Stimulated activated CD4-positive, alpha-beta T cell treated with anti-CD3 and anti-CD28 coated beads, Interleukin-2, amount 100 ng/mL, for 4 hours (primary cell): ENCODE measurements at places on chromosomes 5 and 9.

GRCh38 chr5:64923151-64923685 is 154.5 kb downstream of the CWC27 start:
- no peak for DNase-seq

GRCh38 chr9:1880038-1880565 is 135.0 kb upstream of the SMARCA2 start:
- DNase-seq = no peak

DNA sequence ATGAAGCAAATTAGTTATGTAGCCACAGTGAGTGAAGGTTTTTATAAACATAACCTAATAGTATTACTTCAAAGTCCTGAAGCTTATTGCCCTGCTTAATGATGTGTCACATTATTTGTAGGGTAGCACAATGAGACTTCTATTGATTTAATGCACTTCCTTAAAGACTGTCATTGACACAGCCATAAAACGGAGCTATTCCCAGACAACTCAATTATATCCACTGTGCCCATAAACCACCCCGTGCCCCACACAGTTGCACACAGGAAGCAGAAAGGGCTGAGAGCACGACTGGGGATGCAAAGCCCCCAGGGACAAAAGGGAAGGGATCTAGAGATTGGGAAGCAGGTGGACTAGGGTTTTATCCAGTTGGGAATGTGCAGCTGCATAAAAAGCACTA is 37.0 kb downstream of the TRIM32 start:
- no peak for DNase-seq

DNA sequence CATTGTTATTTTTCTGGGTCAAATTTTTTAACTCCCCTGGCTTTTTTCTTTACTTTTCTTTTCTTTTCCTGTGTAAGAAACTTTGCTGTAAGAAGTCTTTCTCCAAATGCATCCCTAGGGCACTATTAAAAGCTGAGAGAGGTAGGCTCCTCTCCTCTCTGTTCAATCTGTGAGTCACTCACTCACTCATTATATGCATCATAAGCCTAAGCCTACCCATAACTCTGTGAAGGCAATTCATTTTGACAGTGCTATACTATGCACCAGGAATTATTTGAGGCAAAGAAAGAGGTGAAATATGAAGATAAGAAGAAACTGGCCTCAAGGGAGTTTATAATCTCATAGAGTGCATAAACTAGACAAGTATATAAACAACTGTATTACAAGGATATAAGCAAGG is 67.9 kb upstream of the PRR16 start:
- DNase-seq = no peak

GRCh38 chr5:158522776-158523175 is 576.9 kb downstream of the EBF1 start:
- DNase-seq = no peak

- DNase-seq = no peak
Measured at GRCh38 chr9:112839331-112839730, 51.3 kb downstream of the SLC46A2 start.

GRCh38 chr5:90475436-90475980 is 844 bp downstream of the POLR3G start:
- no peak for DNase-seq

DNA sequence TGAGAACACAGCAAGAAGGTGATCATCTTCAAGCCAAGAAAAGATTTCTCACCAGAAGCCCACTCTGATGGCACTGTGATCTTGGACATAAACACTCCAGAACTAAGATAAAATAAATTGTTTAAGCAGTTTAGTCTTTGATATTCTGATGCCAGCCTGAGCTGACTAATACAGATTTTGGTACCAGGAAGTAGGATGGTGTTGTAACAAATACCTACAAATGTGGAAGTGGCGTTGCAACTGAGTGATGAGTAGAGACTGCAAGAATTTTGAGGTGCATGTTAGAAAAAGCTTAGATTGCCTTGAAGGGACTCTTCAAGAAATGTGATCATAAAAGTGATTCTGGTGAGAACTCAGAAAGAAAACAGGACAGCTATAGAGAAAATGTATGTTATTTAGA is 592.4 kb upstream of the DAB2 start:
- no peak for DNase-seq

DNA sequence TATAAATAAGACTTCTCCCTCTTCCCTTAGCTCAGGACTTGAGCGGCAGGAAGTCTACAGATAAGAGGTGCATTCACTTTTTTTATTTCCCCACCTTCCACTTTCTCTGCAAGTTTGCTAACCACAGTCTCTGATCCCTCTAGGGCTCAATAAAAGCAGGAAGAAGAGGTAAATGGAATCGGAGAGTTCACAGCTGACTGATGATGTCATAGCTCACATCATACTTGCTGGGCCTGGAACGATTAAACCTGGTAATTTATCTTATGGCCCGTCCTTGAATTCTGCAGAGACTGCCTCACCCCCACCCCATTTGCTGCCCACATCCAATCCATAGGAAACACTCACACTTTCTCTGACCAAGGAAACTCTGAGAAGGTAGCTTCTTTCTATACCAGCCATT is 62.9 kb downstream of the DRD1 start:
- DNase-seq = no peak

- DNase-seq = no peak
Measured at GRCh38 chr9:101018467-101018866, 10.1 kb upstream of the PLPPR1 start.

- DNase-seq = no peak
Measured at GRCh38 chr9:123561046-123561445, 205.0 kb downstream of the CRB2 start.

GRCh38 chr5:164597293-164597900 is 1092.0 kb downstream of the MAT2B start:
- no peak for DNase-seq

- no peak for DNase-seq
Measured at GRCh38 chr9:107260437-107261081, 22.5 kb upstream of the RAD23B start.

GRCh38 chr5:153774686-153775085 is 264.0 kb downstream of the FAM114A2 start:
- DNase-seq = no peak

GRCh38 chr5:96772542-96772941 is 35.2 kb downstream of the ERAP1 start:
- DNase-seq = no peak

DNA sequence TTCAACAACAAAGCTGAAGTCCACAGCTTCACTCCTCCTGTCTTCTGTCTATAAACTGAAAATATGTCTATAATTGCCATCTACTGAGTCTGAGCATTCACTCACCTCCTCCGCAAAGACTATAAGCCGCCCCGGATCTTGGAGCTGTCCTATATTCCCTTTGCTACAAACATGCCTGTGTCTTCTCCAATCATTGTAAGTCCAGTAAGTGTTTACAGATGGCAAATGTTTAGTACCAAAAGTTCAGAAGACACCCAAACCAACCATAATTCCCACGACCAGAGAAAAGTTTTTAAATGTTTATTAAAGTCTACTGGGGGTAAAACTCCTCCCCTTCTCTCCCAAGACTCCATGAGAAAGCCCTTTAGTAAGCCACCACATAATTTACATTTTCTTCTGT is 80.9 kb downstream of the EBF1 start:
- no peak for DNase-seq

- no peak for DNase-seq
Measured at GRCh38 chr9:107816561-107817021, 327.0 kb upstream of the KLF4 start.

GRCh38 chr5:756865-757345 is 27.6 kb downstream of the ZDHHC11B start:
- DNase-seq = no peak

- no peak for DNase-seq
Measured at GRCh38 chr5:95768731-95769130, 37.6 kb downstream of the RHOBTB3 start.
